ENCODE measurements at places on chromosomes 5 and 9.
A peak's percentile ranks its signal among the peaks of the same experiment; 100 is the strongest.

GRCh38 chr9:113538131-113538530 is 74.6 kb downstream of the RGS3 start:
- DNase-seq, result no peak

- peak; percentile 20 for DNase-seq
Observed at GRCh38 chr9:18472841-18473251, 1.1 kb upstream of the ADAMTSL1 start.

DNA sequence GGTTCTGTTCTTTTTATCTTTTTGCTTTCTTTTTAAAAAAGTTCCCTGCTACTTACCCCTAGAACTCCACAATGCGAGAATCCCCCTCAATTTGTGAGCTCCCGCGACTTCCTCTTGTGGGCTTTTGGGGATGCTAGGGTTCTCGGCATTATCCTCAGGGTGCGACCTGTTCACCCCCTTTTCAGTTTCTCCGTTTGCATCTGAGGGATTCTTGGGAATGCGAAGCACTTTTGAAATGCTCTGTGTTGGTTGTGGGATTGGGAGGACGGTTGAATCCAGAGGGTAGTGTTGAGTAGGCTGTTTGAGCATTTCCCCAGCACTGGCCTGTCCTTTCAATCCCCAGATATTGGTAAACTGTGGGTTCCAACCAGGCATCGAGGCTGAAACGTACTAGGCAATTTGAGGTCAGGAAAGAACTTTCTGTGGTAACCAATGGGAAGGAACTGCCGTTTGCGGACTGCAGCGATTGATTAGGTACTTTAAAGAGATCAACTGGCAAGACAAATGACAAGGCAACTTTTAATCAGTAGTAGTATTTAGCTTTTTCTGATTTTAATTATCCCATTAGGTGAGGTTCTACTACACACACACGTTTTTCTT is 415 bp downstream of the XRCC4 start:
- no peak for DNase-seq

DNA sequence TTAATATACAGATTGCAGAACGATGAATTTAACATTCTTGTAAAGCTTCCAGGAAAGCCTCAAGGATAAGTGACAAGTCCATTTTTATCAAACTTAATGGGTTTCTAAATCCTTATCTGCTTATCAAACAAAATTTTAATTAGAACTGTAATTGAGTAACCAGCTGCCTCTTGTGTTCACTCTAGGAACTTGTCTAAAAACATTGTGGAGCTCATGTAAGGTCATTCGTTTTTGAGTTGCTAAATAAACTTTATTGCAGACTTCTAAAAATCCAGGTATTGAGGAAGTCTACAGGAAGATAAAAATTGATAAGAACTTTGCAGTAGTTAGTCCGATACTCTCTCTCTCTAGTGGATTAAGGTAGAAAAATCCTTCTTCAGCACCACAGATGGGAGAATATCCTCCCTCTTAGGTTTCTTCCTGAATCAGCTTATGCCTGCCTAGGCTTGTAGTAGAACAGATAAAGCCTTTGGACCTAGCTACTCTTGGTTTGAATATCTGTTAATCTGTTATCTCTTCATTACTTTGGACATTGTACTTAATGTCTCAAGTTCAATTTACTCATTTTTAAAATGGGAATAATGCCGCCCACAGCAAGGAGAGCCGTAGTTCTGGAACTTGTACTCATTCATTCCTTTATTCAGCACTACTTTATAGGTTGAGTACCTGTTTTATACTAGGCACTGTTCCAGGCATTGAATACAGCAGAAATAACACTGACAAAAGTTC is 60.0 kb upstream of the DHFR start:
- DNase-seq, result no peak

GRCh38 chr9:122477346-122477745 is 380 bp downstream of the OR1J1 start:
- DNase-seq, result no peak

DNA sequence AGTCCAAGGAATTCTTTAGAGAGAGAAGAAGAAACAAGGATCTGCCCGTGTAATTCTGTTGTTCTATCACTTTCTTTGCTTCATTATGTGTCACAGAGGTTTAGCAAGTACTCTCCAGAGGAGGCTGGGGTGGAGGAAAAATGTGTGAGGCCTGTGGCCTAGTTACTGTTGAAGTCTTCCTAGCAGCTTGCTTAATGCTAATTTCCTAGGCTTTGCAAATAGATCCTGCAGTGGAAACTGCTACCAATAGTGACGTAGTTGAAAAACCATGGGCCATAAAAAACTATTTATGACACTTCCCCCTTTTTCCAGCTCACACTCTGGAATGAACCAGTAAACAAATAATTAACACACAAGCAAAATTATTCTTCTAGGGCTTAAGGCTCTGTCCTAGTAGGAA is 27.0 kb upstream of the C9orf72 start:
- DNase-seq, result no peak

GRCh38 chr5:96565582-96566265 is 96.5 kb upstream of the CAST start:
- peak; percentile 69 for DNase-seq

DNA sequence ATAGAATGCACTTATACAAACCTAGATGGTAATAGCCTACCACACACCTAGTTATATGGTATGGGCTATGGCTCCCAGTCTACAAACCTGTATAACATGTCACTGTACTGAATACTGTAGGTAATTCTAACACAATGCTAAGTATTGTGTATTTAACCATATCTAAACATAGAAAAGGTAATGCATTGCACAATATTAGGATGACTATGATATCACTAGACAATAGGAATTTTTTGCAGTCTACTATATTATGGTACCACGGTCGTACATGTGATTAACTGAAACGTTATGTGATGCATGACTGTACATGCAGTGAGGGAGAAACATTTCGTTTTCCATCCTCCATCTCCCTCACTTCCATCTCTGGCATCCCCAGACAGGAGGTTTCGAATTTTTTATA is 130.5 kb downstream of the ELAVL2 start:
- no peak for DNase-seq

DNA sequence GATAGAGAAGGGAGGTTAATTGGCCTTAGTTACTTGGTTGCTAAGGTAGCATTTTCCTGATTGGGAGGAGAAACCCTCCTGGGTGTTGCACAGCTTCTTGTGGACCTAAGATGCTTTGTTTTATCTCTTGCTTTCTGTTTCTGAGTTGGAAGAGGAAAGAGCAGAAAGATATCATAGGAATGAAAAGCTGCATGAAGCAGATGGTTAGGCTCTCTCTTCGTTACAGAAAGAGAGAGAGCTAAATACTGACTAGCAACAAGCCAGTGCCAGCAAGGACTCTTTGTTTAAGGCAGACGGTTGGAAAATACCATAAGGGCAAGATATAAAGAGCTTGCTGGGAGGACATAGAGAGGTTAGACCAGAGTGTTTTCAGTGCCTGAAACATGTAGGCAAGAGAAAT is 103.1 kb downstream of the ATG10 start:
- DNase-seq, result no peak

DNA sequence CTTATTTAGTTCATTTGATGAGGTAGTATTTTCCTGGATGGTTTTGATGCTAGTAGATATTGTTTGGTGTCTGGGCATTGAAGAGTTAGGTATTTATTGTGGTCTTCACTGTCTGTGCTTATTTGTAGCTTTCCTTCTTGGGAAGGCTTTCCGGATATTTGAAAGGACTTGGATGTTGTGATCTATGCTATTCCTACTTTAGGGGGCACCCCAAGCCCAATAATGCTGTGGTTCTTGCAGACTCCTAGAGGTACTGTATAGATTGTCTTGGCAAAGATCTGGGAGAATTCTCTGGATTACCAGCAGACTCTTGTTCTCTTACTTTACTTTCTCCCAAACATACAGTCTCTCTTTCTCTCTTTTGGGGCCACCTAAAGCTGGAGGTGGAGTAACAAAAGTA is 315.7 kb downstream of the MAT2B start:
- no peak for DNase-seq

- no peak for DNase-seq
Observed at GRCh38 chr9:74771672-74772071, 116.0 kb downstream of the TRPM6 start.

- no peak for DNase-seq
Observed at GRCh38 chr5:65061250-65061973, 292.7 kb downstream of the CWC27 start.

DNA sequence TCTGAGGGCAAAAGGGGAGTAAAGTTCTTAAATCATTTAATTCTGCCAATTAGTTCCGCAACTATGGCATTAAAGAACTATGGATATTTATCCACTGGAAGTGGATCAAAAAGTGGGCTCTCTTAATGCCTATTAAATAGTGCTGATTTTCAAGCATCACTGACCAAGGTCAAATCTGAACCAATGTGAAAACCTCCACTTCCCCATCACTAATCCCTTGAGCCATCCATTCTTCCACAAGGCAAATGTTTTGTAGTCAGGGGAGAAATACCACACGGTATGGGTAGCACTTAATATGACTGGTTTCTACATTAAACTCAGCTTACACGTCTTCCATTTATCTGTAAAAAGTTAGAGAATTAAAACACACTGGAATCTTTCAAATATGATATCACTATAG is 57.6 kb downstream of the MLLT3 start:
- no peak for DNase-seq

GRCh38 chr9:129471201-129472019 is 149.5 kb downstream of the C9orf50 start:
- no peak for DNase-seq

- DNase-seq, result no peak
Observed at GRCh38 chr5:135608361-135608760, 29.6 kb upstream of the CXCL14 start.

DNA sequence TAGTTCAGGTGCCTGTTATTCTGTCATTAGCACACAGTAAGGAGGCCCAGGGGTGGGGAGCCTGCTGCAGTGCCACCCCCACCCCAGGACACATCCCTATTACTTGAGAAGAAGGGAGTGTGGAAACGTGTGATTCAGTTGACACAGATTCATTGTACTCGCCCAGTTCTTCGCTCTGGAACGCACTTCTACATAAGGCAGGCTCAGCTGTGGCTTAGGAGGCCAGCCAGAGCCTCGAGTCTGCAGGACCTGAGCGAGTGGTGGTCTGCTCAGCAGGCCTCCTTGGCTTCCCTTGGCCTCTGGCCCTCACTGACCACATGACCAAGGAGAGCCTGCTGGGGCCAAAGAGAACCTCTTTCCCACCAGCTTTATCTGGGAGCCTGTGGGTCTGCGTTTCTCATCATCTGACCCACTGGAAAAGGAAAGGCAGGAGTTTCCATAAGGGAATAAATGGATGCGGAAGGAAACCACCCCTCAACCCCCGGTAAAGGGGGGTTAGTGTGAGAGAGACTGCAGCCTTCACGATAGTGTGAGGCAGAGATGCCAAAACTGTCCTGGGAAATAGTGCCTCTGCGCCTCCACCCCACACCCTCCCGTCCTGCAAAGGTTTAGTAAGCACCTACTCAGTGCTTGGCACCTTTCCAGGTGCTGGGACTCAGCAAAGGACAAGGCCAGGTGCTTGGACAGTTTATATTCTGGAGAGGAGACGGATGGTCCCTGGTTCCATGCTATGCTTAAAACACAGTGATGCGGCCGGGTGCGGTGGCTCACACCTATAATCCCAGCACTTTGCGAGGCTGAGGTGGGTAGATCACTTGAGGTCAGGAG is 73.7 kb downstream of the PPARGC1B start:
- DNase-seq, result no peak

- DNase-seq, result peak; percentile 56
Observed at GRCh38 chr9:21317956-21318923, 13.1 kb upstream of the IFNA5 start.

DNA sequence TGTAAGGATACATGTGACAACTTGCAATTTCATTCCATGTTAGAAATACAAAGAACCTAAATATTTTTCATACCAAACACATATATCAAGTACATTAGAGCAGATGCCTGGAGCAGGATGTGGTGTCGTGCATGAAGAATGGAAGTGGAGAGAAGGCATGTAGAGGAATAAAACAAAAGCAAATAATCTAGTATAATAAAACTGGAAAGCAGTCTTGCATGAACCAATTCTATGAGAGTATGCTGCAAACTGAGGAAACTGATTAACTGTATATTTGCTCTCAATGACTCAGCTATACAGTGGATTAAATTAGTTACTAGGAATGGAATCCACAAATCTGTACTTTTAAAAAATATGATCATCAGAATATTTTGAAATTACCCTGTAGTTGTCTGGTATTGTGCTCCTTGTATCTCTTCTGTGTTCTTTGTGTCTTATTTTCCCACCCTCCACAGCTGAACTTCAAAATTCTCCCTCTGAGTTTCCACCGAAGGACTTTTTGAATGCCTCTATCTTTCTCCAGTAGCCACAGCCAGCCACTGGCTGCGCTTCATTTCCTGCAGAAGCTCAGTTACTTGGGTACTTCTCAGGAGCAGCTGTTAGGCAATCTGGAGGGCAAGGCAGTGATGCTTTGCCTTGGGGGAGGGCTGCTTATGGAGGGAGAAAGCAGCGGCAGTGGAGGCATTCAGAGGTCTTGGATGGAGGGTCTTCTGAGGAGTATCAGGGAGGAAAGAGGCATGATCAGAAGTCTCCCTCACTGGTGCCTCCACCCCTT is 608.0 kb downstream of the BRINP1 start:
- DNase-seq, result no peak

Measured in putamen (tissue), 1 donor.